ENCODE measurements at places on chromosomes 3 and 15.

DNA sequence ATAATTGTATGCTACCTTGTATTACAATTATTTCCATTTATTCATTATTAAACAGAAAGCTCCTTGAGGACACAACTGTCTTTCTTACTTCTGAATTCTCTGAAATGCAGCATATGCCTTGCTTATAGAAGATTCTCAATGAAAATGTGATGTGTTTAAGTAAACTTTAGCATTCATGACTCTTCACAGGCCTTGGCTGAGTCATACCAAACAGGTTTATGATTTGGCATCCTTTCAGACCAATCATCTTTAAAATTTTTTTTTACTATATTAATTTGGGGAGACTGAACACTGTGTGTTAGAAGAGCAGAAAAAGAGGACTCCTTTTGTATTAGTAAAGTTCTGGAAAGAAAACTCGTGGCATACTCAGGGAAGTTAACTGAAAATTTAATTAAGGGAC lies 6.4 kb upstream of the GALK2 start:
- no peak for DNase-seq

DNA sequence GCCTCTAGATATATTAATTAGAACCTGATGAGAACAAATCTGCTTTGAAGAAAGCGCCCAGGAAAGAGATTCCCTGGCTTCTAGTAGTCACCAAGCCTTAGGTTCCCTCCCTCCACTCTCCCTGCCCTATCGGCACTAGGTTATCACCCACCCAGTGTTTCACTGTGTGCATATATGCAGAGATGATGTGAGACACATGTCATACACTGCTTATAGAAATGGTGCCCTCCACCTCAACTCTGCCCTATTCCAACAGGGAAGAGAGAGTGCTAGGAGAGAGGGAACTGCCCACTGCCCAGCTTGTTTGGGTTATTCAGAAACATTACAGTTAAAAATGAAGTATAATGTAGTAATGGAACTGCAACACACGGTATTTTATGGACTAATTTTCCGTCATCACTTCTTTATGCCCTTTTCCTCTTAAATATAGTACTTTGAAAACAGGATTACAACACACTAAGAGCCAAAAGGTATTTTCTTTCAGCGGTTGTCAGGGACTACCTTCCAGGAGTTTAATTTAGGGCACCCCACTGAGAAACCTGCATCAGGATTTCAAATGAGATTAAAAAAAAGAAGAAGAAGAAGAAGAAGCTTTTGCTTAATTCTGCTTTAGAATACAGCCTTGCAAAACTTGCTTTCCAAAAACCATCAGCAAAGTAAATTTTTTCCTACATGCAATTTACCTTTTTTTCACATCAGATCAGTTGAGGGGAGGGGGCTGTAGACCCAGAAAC lies 55.3 kb downstream of the MEIS2 start:
- DNase-seq = no peak

GRCh38 chr3:150410311-150411105 lies 2.4 kb downstream of the TSC22D2 start:
- DNase-seq = no peak

GRCh38 chr3:151037746-151038477 lies 47.6 kb upstream of the MED12L start:
- DNase-seq = peak; percentile 74

- no peak for DNase-seq
These were observed 31.2 kb downstream of the ATG3 start for GRCh38 chr3:112530573-112530972.

- peak; percentile 62 for DNase-seq
These were observed 148.8 kb upstream of the GADL1 start for GRCh38 chr3:31043184-31043819.

DNA sequence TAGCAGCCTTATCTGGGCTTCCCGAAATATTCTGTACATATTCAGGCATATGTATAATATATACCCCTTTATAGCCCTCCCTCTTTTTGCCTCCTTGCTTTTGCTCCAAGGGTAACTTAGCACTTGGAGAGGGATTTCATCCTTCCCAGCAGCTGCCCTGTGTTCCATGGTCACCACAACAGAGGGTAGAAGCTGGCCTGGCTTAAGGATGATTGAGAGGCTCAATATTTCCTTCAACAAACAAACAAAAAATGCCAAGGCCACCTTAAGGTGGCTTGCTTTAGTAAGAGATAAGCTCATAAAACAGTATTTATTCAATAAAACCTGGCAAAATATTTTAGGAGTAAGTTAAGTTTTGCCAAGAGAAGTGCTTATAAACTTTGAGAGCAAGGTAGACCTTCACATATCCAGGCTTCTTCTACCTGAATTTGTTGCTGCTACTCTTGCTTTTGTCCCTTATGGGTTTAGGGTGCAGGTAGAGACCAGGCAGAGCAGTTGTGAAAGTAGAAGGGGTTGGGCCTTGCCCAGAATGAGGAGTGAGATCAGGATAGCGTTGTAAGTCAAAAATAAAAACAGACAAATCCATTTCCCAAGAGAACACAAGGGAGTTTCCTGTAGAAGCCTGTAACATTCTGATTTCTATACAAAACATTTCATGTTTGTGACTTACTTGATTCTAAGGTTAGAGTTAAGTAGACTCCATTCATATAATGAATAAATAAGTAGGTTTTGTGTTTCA lies 52.7 kb upstream of the ATOSA start:
- DNase-seq = no peak

GRCh38 chr3:42493798-42494151 lies 8.7 kb upstream of the VIPR1 start:
- no peak for DNase-seq

GRCh38 chr3:36923523-36923943 lies 21.3 kb downstream of the TRANK1 start:
- no peak for DNase-seq

GRCh38 chr15:99439524-99439835 lies 126.3 kb upstream of the MEF2A start:
- DNase-seq = no peak

GRCh38 chr15:39976291-39977274 lies 42.7 kb downstream of the EIF2AK4 start:
- DNase-seq = peak; percentile 43

DNA sequence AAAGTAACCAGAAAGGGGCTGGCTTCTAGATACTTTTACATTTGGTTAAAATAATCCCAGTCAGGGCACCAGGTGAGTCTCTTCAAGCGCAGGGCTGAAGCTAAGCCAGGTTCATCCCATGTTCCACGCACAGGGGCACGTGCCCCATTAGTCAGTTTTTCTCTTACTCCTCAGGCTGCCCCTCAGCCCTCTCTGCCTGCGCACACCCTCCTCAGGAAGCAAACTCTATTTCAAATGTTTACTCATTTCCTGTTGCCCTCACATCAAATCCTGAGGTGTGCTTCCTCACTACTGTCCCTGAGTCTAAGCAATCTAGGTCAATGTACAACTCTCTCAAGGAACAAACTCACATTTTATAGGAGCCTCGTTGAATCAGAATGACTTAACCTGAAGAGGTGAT lies 48.5 kb downstream of the THBS1 start:
- DNase-seq = no peak

- no peak for DNase-seq
These were observed at the start of gene SLC15A2 for GRCh38 chr3:121894301-121894990. TSS of gene SLC15A2 (plus strand) at chr3:121894401. CDS start at chr3:121894477, 76 bp downstream.

DNA sequence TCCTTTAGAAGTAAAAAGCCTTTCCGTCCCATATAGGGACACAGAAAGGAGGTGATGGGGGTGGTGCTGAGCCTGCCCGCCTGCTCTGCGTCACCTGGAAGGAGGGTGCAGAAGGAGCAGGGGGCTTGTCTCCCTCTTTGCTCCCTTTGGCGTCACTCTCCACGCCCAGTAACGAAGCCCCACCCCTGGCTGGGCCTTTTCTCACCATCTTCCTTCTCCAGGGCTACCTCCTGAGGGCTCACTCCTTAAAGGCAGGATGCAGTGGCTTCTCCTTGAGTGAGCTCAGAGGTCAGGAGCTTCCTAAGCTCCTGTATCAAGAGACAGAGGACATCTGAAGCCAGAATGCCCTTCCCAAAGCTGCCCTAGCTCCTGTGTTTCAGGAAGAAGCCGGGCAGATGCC lies 31.5 kb downstream of the SLCO3A1 start:
- DNase-seq = no peak

- no peak for DNase-seq
These were observed 68.9 kb downstream of the GHSR start for GRCh38 chr3:172379372-172379771.

GRCh38 chr3:14318646-14319045 lies 83.8 kb upstream of the SLC6A6 start:
- no peak for DNase-seq

DNA sequence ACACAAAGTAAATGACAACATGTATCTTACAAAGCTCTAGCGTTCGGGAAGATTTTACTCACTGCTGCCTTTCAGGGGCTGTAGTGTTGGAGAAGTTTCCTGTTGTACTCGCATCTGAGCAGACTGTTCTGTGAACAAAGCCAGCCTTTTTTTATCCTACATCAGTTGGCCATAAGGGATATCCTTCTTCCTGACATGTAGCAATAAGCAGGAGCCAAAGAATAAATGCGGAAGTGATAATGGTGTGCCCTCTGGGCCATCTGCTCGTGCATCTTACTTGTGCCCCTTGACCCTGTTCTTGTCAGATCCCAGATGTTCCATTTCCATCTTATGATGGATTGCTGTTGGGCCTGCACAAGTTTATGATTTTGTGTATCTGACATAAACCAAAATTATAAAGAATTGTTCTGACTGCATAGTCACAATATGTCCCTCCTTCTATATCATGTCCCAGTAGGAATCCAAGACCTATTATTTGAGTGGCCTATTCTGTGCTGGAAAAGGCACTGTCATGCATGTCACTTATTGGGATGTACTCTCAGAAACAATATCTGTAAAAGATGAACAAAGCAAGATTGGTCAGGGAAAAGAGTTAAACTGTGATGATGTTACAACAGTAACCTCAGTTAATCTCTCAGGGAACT lies 631.3 kb downstream of the NSUN3 start:
- DNase-seq = no peak

DNA sequence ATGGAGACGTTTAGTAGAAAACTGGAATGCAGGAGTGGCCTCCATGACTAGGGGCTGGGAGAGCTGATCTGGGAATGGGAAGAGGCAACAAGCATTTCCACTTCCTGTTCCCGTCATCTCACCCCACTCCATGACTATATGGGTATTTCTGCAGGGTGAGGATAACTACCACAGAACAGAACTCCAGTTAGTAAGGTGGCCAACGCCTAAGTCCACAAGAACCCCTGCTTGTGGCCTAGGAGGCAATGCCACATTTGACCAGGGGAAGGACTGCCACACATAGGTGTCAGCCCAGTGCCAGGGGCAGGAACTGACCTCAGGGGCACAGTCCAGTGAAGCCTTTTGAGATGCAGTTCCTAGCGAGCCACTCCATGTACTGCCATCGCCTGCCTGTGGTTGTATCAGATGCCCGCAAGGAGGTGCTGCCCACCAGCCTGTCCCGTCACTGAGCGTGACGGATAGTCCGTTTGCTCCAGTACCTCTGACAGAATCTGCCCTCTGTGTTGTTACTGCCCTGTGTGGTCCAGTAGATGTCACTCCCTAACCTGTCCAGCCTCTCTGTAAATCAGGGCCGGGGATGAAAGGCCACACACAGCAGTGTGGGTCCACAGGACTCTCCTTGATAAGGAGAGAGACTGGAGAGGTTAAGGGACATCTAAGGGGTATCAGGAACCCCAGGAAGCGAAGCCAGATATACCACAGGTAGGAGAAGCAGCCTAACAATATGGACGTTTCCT lies 3.5 kb upstream of the MTFMT start:
- peak; percentile 53 for DNase-seq

DNA sequence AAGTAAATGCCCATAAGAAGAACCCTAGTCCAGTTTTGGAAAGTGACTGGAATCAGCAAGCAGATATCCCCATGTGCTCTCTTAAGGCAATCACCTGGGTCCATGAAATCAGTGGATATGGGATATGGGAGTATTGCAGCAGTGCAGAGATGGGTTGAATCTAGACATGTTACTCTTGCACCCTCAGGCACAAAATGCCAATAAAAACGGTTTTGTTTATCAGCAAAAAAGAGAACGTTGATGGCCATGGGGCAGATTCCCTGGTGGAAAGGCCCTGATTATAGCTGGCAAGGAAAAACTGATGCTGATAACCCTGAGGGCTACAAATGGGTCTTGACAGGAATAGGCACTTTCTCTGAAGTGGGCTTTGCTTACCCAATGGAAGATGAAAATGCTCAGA lies 380.2 kb upstream of the SEMA6D start:
- no peak for DNase-seq

DNA sequence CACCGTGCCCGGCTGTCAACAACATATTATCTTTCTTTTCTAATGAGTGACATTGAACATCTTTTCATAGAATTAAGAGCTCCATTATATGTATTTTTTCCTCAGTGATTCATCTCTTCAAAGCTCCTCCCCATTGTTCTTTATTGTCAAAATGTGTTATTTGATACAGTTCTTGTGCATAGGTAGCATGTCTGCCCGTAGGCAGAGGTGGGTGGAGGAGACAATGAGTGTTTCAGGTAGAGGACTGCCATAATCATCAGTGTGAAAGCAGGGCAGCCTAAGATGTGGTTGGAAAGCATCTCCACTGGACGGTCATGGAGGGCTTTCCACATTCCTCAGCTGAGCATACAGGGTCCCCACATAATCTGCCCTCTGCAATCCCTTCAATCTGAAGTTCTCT lies 452.0 kb upstream of the MCTP2 start:
- DNase-seq = no peak

DNA sequence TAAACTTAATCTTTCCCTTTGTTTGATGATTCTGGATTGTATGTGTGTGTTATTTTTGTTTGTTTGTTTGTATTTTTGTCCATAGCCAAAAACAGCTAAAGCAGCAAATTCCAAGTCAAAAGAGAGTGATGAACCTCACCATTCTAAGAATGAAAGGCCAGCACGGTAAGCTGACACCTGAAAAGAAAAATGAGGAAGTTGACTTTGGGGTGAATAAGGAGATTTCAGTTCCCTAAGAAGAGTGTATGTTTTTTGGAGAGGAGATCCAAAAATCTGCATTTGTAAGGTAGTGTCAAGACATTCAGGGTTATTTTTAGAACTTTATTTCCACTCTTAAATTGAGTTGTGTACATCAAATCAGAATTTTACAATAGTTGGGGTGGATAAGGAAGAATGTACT lies 52.3 kb upstream of the UTS2B start:
- DNase-seq = no peak

- DNase-seq = no peak
These were observed 23.0 kb downstream of the CMTM7 start for GRCh38 chr3:32414522-32415202.

GRCh38 chr3:36926292-36926897 lies 18.5 kb downstream of the TRANK1 start:
- no peak for DNase-seq

DNA sequence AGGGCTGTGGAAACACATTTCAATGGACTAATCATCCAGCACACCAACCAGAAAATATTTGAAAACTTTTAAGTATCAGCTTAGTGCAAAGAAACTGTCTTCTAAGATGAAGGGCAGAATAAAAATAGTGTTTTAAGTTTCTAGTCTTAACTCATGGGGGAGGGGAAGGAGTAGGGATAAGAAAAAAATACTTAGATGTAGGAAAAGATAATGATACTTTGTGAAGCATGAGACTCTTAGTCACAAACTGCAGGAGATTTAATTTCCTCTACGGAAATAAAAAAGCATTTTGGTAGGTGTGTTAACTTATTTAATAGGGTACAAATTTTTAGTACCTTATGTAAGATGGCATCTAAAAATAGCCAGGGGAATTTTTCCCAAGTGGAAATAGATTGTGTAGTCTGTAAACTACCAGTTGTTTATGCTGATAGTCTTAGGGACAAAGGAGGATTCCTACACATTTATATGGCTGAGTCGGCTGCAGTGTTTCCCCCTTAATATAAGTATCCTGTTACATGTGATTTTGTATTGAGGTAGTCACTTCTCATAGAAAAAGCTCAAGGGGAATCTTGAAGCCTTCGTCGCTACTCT lies 78.2 kb upstream of the GBE1 start:
- DNase-seq = no peak

GRCh38 chr3:102034639-102035451 lies 185.5 kb downstream of the NFKBIZ start:
- no peak for DNase-seq
